ENCODE measurements at places on chromosomes 16 and 17.
A peak's percentile ranks its signal among the peaks of the same experiment; 100 is the strongest.

GRCh38 chr17:38403491-38403890 lies 24.8 kb upstream of the ARHGAP23 start:
- no peak for DNase-seq

DNA sequence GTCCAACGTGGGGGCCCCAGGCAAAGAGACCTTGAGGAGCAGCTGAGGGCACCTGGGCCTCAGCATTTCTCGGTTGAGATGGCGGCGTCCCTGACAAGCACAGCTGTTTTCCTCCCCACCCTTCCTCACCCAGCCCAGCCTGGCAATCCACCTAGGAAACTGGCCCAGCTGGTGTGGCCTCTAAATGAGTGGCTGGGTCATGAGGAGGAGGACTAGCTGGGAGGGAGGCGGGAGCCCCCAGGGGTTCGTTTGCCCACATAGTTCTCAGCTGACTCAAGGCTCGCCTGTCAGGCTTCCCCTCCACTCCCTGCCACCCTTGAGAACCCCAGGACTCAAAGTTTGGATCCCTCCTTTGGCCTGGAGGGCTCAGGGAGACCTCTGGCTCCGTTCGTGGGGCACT lies 5.9 kb downstream of the RNF222 start:
- no peak for DNase-seq

DNA sequence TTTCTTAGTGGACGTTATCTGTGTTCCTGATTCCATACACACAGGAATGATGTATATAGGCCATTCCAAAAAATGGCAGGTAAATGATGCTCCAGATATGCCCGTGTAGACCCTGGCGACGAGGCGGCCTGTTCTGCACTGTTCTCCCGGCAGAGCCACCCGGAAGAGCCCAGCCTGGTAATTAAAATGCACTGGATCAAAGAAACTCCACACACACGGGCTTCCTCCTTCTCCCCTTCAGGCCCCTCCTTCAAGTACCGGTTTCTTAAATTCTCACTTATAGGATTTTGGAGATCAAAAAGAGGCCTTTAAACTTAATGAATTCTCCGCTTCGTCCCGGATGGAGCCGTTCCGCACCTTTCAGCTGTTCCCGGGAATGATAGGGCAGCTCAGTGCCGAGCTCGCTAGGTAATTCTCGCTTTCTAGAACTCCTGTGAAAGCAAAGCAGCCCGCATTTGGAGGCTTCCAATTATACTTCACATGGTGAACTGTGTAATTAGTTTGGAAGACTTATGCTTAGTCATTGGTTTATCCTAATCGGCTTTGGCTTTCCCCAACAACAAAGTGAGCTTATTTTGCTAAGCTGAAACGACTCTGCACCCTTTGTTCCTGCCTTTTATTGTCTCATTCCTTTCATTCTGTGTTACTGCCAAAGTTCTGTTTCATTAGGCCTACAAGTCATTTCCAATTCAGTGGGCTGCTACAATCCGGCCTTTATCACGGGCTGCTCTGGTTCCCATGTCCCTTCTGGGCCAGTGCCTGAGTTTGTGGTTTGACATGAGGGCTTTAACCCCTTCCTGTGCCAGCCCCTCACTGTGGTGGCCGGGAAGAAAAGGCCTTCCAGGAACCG lies 150.0 kb downstream of the MSI2 start:
- DNase-seq = peak; percentile 26

DNA sequence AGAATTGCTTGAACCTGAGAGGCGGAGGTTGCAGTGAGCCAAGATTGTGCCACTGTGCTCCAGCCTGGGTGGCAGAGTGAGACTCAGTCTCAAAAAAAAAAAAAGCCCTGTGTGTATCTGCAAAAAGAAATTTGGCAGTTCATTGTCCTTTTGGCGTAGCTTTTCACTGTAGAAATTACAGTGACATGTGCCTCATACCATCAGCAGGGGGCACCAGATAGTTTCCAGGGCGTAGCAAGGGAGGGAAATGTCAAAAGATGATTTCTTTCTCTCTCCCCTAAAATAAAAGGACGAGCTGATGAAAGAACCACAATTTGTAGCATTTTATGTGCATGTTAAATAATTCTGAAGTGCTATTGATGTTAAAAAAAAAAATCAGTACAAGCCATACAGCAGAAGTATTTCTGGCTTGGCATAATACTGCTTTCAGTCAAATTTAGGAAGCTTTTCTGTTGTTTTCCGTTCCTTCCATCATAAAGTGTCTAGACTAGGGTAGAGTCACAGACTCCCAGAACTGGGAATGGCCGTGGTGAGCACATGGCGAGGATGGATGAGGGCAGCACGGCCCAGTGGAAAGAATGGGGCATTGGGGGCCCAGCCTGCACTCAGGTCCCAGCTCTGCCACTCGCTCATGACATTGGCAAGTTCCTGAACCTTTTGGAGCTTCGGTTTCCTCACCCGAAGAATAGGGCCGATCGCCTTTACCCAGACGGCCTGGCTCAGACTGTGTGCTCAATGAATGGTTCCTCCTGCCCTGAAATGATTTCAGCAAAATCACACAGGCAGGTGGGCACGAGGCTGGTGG lies 59.8 kb upstream of the RPH3AL start:
- peak; percentile 61 for DNase-seq

DNA sequence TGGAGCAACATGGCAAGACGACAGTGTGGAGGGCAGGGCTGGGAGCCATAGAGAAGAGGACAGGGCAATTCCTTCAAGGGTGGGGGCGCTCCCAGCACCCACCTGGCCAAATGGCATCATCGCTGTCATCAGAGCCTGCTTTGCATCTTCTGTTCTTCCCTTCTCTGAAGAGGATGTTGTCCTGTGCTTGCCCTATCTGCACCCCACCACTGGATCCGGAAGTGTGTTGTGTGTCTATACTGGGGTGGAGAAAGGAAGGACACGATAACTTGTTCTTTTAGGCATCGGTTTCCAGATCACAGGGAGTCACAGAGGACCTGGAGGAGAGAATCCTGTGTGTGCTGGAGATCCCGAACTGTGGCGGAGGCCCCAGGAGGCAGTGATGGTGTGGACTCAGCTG lies 25.7 kb upstream of the ANKRD40CL start:
- DNase-seq = no peak

DNA sequence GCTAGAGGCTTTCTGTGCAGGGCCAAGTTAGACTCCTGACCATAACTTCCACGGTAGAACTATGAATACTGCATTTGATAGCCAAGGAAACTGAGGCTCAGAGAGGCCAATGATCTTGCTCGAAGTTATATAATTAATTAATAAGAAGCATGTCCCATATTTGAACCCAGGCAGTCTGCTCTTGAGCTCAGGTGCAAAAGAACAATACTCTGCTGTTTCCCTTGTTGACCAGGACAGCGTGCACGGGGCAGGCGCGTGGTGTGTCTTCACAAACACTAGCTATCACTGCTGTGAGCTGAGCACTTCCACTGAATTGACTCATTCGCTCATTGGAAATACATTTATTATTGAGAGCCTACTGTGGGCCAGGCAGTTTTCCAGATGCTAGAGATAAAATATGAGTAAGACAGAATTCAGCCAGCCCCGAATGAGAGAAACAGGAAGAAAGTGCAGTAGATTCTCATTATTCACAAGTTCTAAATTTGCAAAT lies 1.6 kb downstream of the CHD9 start:
- DNase-seq = no peak

- no peak for DNase-seq
These were observed 8.5 kb downstream of the DNAJA3 start for GRCh38 chr16:4433914-4434787.

GRCh38 chr17:67212714-67213417 lies 32.1 kb downstream of the HELZ start:
- DNase-seq = no peak

DNA sequence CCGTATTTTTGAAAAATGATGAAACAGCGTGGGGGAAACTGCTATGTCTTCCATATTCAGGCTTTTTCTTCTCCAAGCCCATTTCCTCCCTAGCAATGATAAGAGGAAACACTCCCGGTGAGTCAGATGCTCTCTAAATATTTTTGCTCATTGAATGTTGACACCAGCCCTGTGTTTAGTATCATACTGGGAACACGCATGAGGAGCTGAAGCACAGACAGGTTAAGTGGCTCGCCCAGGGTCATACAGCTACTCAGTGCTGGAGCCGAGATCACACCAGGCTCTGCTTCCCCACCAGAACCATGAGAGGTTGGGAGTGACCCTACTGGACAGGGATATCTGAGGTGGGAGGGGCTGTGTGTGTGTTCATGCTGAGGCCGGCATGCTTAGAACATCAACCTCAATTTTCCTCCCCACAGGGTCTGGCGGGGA lies 37.8 kb upstream of the ADGRG1 start:
- no peak for DNase-seq

DNA sequence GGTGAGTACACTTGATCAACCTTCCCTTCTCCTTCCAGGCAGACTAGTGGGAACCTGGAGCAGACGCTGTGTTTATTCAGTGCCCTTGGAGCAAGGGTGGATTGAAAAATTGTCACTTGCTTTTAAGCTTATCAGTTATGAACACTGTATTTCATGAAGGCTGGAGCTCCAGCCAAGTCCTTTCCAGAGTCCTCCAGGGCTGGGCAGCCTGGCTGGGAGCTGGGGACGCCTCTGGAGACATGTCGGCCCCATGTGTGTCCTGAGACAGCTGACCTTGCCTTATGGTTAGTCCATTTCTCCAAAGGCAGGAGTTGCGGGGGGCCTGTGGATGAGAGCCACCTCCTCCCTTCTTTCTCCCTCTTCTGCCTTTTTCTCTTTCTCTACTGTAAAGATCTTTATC lies 67.0 kb downstream of the RAP1GAP2 start:
- DNase-seq = no peak

- DNase-seq = no peak
These were observed 15.0 kb downstream of the CAVIN1 start for GRCh38 chr17:42408061-42408460.

GRCh38 chr17:42221886-42222745 lies 27.8 kb upstream of the GHDC start:
- DNase-seq = no peak

- DNase-seq = peak; percentile 20
These were observed 147.0 kb downstream of the HS3ST4 start for GRCh38 chr16:25838724-25839186.

DNA sequence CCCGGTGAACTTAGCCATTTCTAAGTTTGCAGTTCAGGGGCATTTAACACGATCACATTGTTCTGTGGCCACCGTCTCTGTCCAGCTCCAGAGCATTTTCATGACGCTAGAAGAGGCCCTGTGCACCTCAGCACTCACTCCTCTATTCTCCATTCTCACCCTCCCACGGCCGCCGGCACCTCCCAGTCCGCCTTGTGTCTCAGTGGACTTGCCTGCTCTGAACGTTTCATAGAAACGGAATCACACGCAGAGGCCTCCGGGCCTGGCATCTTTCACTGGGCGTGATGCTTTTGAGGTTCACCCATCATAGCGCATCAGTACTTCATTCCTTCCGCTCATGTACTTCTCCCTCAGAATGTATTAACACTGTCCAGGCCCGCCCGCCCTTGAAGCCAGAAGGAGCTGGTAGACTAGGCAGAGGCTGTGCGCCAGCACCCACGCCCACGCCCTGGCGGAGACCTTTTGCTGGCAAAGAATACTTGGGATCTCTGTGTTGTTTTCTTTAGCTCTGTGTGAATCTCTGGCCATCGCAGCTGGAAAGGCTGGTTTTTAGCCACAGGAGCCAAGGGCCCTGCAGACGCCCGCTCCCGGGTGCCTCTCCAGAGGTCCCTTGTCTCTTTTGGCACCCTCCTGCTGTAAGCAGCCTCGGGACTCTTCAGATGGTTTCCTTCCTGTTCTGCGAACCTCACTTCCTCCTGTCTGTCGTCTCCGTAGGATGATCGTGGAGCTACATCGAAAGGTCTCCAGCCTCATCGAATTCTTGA lies 23.4 kb upstream of the JPT2 start:
- no peak for DNase-seq

Data from colonic mucosa (tissue), 4 donors.